H9 (cell line): ENCODE measurements at places on chromosomes 5 and 9.

- no peak for DNase-seq
Observed at GRCh38 chr9:115674091-115674490, 479.5 kb upstream of the PAPPA start.

GRCh38 chr5:59789197-59789596, 104.3 kb downstream of the PDE4D start:
- no peak for DNase-seq

DNA sequence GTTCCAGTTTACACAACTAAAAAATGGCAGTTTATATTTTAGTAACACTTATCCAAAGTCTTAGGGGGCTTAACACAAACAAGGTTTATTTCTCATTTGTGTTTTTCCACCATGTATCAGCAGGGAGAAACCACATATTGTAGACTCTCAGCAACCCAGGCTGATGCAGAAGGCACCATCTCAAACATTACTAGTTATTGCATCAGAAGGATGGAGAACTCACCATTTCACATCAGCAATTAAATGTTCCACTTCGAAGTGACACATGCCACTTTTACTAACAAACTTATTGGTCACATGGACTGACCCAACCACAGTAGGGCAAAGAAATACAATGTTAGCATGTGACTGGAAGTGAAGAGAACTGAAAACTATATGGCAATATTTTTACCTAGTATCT, 22.5 kb upstream of the SMC2 start:
- DNase-seq = no peak

DNA sequence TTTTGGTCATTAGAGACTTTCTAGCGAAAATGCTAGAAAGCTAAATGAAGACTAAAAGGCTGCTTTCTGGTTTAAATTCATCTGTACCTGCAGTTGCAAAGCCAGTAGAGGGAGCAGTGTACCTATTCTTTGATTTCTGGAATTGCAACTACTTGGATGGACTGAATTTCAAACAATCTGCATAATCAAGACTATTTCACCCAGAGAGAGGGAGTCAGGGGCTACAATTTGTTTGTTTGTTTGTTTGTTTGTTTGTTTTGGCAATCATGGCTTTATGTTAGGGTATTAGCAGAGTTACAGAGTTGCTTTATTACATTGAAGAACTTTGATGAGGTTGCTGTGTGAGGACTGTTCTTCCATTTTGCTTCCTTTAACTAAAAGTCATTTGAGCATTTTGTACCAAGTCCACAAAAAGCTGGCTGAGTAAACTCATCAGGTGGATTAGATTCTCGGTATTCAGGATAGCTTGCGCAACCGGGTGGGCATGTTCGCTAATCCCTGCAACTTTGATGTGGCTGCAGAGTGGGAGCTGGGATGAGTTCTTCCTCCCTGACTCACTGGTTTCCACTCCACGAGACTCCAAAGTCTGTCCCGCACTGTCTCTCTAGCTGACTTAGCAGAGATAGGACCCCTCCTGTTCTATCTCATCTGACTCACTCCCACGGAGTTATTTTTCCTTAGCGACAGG, 80.0 kb upstream of the TUT7 start:
- no peak for DNase-seq

DNA sequence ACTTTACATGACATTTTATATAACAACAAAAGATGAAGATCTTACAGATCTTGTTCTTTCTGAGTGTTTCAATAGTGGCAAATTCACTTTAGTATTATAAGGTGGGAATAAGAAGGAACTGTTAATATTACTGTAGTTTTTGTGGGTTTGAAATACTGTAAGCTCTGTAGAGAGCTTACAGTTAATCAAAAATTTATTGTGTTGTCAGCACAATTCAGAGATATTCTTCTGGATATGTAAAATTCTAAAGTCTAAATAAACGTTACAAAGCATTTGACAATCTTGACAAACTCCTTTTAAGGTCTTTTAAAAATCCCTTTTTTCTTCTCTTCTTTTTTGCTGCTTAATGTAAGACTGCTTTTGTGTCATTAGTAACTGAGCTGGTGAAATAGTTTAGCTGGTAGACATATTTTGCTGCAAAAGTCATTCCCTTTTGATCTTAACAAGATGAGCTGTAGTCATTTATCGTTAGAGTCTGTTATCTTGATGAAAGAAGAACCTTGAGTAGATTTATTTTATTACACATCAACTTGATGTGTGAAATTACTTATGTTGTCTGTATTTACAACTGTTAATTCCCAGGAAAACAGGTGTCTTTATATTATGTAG, 186.0 kb downstream of the WDR70 start:
- no peak for DNase-seq

DNA sequence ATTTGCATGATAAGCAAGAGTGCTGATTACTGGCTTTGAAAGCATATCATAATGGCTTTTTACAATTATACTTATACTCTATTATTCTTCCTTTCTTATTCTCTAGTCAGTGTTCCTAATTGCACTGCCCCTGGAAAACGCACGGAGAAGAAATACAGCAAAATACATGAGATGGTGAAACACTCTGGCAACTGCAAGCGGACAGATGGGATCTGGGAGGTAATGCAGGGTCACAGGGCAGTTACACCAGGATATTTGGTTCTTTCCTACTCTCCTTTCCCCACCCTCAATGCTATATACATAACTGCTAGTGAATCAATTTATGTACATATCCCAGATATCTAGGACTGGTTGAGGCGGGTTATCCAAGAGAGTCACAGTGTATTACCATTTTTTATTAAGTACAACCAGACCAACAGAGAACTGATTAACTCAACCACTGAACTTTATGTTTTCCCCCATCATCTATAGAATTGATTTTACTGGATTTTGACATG, 423.7 kb downstream of the ZSWIM6 start:
- no peak for DNase-seq
